ENCODE measurements at places on chromosomes 4 and X. TPM values are rescaled to one million over a fixed set of nuclear protein-coding genes. Genes with fewer than 3 reads are reported as not detected.

GRCh38 chrX:81174286-81174685 is 27.4 kb downstream of the HMGN5 start:
- DNase-seq = no peak

- DNase-seq = no peak
Measured at GRCh38 chr4:26126143-26126718, 194.6 kb upstream of the RBPJ start.

DNA sequence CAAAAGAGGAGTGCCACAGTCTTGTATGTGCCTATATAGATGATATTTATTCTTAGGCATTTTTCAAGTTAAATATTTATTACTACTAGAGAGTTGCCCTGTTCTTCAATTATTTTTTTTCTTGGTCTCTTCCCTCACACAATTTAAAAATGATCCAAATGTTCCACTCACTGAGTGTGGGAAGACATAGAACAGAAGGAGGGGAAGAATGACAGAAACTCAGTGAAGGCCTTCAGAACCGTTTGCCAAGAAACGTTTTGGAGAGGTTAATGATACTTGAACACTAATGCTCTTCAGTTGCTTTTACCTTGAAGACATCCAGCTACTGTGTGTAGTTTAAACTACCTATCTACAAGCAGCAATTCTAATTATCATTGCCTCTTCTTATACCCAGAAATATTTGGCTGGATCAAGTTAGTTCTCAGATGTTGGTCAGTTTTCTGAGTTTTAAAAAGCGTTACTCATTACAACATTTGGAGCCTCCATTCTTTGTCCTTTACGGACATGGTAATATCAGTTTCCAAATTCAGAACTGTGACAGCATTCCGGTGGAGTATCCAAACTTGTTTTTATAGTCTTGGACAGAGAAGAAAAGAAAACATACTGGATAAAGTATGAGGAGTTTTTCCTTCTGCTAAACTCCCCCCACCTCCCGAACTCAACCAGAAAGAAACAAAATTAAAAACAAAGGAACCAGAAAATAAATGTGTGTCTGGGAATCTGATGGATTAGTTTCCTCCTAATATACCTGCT is 389.7 kb downstream of the SPRY1 start:
- no peak for DNase-seq

- no peak for DNase-seq
Measured at GRCh38 chrX:32572644-32573043, 638.7 kb downstream of the DMD start.

- DNase-seq = no peak
Measured at GRCh38 chrX:39765327-39765726, 332.4 kb downstream of the BCOR start.

DNA sequence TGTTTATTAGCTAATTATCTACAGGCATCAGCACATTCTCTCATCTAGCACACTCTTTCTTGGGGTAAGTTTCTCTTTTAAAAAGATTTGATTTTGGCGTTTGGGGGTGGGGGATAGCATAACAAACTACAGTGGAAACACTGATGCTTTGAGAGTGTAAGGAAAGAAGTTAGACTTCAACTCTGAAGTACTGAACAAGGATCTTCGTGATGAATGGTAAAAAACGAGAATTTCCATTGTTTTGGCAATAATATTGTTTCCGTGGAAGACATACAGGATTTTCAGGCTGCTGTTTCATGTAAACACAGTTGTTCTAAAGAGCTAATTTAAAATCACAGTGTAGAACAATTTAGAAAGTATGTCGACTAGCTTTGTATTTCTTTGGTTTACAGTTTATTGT is 451 bp downstream of the LPAR4 start:
- DNase-seq = no peak

DNA sequence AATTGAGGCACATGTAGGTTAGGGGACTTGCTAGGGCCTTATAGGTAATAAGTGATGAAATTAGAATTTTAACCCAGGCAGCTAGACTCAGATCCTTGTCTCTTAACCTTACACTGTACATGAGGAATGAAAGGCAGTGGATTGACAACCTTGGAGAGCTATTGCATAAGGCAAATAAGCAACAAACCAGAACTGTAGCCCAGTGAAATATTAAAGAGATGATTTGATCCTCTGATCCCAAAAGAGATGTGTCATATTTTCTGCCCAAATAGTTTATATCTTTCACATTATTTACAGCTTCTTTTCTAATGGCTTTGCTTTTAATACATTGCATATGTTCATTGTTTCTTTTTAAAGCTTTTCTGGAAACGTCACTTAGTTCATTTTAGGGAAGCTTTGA is 252.6 kb downstream of the ANK2 start:
- no peak for DNase-seq

ING2 gene
- 9.4 TPM for total RNA-seq

CDX4 gene
- not detected for total RNA-seq
